ENCODE measurements at places on chromosomes 1 and 21.

GRCh38 chr1:169784102-169784501, 10.6 kb downstream of the METTL18 start:
- no peak for DNase-seq

GRCh38 chr1:184622136-184622823, 132.4 kb downstream of the EDEM3 start:
- DNase-seq, result no peak

GRCh38 chr1:89546082-89546889, 21.7 kb downstream of the LRRC8B start:
- DNase-seq, result no peak

- no peak for DNase-seq
Observed at GRCh38 chr1:32333251-32333963, 2.6 kb downstream of the MARCKSL1 start.

DNA sequence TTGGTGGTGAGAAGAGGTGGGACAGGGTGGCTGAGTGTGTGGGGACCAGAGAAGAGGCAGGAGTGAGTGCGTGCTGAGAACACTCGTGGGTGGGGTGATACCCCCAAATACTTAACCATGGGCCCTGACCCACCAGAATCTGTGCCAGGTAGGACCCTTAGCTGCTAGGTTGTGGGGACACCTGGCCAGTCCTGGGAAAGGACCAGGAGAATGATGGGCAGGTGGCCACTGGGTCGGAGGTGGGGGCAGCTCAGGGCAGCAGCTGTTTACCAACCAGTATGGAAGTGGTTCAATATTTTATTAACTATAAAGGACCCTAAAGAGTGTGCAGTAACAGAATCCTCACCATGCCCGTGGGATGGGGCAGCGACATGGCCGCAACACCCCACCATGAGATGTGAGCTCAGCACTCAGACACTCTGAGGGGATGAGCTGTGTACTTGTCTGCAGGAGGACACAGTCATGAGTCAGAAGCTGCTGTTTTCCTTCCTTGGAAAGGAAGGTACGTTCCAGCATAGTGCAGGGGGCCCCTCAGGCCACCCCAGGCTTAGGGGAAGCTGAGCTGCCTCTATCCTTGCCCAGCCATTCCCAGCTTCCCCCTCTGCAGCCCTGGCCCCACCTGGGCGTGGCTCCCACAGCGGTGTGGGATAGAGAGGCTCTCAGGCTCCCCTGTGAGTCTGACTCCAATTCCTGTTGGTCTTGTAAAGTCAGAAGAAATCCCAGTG, 25.4 kb downstream of the TEX35 start:
- DNase-seq, result peak; percentile 7

- no peak for DNase-seq
Observed at GRCh38 chr1:230622151-230622550, 20.1 kb upstream of the COG2 start.

DNA sequence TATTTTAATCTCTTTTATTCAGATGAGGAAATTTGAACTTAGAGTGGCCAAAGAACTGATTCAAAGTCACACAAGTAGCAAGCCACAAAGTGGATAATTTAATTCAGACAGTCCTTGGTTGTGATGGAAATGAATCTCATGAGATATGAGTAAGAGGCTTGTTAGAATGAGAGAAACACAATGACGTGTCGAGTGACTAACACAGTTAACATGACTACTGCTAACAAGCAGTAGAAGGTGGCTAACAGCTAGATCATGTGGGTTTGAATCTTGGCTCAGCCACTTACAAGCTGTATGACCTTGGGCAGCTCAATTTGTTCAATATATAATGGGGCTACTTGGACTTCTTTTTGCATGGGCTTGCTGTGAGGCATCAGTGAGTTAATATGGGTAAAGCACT, 104.5 kb upstream of the LMO4 start:
- DNase-seq, result no peak

- no peak for DNase-seq
Observed at GRCh38 chr1:115557715-115558114, 84.1 kb upstream of the VANGL1 start.

GRCh38 chr1:217067642-217068041, 344.4 kb upstream of the ESRRG start:
- DNase-seq, result no peak

DNA sequence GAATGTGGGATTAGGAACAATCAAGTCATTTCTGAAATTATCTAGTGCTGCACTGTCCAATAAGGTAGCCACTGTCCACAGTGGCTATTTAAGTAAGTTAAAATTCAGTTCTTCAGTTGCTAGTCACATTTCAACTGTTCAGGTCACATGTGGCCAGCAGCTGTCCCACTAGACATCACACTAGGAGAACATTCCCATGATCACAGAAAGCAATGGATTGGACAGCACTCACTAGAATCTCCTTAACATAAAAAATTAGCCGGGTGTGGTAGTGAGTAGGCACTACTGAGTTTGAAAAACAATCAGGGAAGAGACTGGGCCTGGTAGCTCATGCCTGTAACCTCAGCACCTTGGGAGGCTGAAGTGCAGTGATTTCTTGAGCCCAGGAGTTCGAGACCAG, 33.6 kb downstream of the NUP133 start:
- no peak for DNase-seq

GRCh38 chr1:179441501-179441900, 75.7 kb downstream of the AXDND1 start:
- DNase-seq, result no peak

DNA sequence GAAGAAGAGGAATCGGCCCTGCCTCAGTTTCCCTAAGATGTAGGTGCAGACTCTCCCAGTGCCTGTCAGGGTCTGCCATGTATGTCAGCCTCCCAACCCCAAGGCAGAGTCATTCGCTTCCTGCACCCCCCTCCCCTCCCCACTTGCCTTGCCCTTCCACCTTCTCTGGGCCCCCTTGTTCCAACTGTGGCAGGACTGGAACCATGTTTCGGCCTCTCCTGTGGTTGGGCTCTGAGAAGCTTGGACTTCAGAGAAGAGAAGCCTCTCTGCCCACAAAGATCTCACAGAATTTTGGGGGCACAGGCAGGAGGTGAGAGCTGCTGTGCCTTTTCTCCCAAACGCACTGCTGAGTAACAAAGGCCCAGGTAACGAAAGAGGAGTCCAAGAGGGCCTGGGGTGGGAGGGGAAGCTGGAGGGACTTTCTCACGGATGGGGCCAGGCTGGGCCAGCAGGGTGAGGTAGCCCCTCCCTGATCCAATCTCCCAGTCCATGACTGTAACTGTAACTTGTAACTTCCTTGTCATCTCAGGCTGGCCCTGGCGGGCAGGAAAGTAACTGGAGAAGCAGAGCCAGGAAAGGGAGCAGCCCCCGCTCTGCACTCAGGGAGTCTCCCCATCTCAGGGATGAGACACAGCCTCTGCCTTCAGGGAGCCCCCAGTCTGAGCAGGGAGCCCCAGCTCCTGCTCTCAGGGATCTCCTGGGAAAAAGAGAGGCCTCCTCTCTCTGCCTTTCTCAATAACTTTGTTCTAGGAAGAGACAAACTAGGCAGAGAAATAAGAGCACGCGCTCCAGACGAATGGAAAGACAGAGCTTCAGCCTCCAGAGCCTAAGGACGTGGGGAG, 11.3 kb downstream of the CRABP2 start:
- no peak for DNase-seq

- DNase-seq, result peak; percentile 6
Observed at GRCh38 chr1:217718873-217719272, 87.7 kb downstream of the SPATA17 start.

GRCh38 chr1:157781048-157781447, 4.1 kb upstream of the FCRL2 start:
- no peak for DNase-seq

DNA sequence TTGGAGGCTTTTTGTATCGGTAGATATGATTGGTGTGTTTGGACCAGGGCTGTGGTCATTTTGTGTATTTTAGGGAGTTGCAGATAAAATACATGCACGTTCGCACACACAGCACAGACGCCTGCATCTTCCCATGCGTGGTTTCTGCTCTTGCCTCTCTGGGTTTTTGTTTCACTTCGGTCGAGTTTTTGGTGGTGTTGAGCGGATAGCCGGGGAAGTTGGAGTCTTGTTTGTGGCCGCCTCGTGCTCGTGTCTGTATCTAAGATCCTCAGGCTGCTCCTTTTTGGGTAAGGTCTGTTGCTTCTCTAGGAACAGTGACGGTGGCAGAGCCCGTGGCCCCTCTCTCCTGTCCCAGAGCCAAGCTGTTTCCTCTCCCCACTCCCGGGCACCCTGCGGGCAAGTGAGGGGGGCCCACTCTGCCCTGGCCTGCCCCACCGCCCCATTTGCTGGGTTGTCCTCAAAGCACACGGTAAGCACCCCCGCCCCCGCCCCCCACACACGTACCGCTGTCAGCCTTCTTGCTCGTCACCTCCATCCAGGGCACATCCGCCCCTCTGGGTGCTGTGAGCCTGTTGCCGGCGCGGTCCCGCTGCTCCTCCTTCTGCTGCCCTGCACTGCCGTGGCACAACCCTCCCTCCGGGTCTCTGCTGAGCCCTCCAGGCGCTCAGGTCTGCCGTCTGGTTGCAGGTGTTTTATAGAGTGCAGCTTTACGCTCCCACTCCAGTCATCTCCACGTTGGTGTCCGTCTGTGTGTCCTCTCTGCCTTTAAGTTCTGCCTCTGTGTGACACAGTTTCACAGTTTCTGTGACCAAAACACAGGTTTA, 51.9 kb downstream of the AGPAT3 start:
- DNase-seq, result no peak

DNA sequence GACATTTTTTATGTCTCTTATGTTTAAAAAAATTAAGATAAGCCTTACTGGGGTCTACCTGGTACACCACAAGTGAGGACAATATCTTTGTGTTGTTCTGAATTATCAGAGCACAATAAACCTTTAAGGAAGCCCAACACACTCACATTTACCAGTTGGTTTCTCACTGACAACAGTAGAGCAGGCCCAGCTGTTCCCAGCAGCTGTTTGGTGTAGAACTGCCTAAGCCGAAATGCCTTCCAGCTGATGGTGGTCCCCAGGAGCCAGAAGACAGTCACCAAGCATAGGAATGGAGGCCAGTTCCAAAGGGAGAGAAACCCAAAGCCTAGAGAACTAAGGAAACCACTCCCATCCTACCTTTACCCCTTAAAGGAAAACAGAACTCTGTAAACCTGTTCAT, 428.6 kb upstream of the CAMK1G start:
- DNase-seq, result no peak

DNA sequence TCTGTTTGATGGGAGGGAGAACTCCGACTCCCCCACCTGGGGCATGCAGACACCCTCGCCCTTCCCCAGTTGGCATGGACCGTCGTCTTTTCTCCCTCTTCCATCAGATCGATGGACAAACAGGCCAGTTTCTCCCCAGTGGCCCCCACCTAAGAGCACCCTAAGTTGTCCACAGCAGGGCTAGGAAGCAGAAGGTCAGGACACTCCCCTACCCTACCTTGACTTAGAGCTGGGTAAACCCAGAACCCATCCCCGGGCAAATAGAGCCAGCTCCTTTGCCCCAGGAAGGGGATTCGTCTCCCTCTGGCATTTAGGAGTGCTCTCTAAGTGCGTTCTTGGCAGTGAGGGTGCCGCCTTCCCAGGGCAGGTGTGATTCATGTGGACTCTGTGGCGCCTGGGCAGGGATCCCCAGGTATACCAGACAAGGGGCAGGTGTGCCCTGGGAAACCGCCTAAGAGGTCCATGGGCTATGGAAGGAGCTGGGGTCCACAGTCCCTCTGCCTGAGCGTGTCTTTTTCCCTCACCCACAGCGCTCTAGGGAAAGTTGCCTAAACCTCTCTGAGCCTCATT, 2.7 kb upstream of the RUNX3 start:
- no peak for DNase-seq

DNA sequence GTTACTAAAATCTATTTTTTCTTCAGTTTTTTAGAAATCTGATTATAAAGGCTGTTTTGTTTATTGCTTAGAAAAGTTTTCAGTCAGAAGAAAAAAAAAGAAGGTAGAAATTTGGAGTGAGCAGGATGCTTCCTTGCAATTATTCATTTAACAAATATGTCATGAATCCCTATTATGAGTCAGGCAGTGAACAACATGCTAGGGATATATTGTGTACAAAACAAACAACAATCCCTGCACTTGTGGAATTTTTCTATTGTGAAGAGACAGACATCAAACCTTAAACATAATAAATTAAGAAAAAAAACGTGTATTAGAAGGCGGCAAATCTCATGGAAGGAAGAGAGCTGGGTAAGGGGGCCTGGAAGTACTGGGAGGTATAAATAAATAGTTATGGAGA, 664.1 kb upstream of the CAMK1G start:
- DNase-seq, result no peak

- no peak for DNase-seq
Observed at GRCh38 chr1:232456714-232457113, 173.2 kb downstream of the SIPA1L2 start.

DNA sequence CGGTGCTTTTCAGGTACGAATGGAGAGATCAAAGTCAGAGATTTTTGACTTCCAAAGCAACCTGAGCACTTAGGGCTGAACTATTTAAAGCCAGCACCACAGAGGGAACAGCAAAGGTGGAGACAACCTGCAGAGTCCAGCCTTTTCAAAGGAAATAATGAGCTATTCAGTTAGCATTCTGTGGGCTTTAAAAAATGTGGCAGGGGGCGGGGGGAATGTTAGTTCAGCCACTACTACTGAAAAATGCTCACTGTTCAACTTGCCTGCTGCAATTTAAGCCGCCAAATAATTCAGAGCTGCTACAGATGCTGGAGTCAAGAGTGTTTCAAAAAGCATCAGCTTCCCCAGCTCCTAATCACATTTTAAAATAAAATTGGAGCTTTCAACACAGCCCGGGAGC, 473.3 kb upstream of the PLXNA2 start:
- no peak for DNase-seq

GRCh38 chr1:55043011-55043410, 3.7 kb downstream of the PCSK9 start:
- DNase-seq, result no peak

DNA sequence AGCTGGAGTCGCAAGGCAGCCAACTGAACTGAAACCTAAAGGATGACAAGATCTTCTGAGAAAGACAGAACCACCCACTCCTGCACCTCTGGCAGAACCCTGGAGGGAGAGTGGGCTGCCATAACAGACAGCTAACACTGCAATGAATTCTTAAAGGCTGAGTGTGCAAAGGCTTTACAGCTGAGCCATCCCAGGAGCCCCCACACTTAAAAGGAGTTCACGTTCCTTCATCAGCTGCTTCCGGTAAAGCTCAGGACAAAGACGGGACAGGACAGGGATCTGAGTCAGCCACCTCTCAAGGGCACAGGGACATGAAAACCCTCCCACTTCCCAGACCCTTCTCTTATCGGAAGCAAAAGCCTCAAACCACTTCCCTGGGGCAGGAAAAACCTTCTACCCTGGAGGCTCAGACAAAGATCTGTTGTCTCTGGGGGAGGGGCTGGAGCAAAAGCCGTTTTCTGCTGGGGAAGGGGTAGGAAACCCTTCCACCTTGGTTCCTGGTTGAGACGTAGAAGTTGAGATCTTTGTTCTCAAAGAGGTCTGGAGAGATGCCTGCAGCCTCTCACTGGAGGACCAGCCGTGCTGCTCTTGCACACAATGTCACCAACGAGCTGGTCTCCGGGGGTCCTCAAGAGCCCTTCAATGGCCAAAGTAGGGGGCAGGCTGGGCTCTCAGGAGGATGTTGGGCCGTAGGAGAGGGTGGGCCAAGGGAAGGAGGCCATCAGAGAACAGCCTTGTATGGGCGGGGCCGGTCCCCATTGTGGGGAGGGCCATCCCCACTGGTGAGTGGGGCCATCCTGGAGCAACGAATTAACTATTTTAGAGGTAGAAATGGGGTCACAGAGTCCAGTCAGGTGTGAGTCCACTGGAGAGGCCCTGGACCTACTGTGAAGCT, 452.4 kb downstream of the PTPRU start:
- no peak for DNase-seq
